Activated T-helper 1 cell treated with anti-CD3 and anti-CD28 coated beads, Interleukin-12 subunit alpha, Interleukin-12 subunit beta, Interleukin-2, Interleukin-4 antibody, amounts not matched to agents 30 ng/mL and 10 ng/mL and 1 ng/mL, durations not matched to agents 14 hours and 24 hours and 36 hours (primary cell): ENCODE measurements at places on chromosomes 4 and X. TPM values are rescaled to one million over a fixed set of nuclear protein-coding genes. Genes with fewer than 3 reads are reported as not detected.

PPID gene
- total RNA-seq = 52.8 and 55.4 TPM in 2 replicates

NHS gene
- 8.1 and 11.1 TPM in 2 replicates for total RNA-seq

NPY2R gene
- total RNA-seq = not detected in 2 replicates

INTU gene
- 0.02 TPM in 1 of 2 replicates, not detected in the other for total RNA-seq

PCDH18 gene
- total RNA-seq = not detected in 2 replicates

DUSP21 gene
- total RNA-seq = not detected in 2 replicates

USP17L28 gene
- total RNA-seq = not detected in 2 replicates

ZNF732 gene
- not detected in 2 replicates for total RNA-seq

EMCN gene
- not detected in 2 replicates for total RNA-seq

RAB40AL gene
- total RNA-seq = 0.41 and 0.44 TPM in 2 replicates

TMEM175 gene
- 15.4 and 16.2 TPM in 2 replicates for total RNA-seq

TEC gene
- total RNA-seq = 1.1 and 1.3 TPM in 2 replicates

ARFIP1 gene
- 18.6 and 23.2 TPM in 2 replicates for total RNA-seq

CCNB3 gene
- 0.64 and 0.80 TPM in 2 replicates for total RNA-seq

NKX3-2 gene
- not detected in 2 replicates for total RNA-seq

VCX gene
- total RNA-seq = not detected in 2 replicates

COL25A1 gene
- not detected in 2 replicates for total RNA-seq

SCML1 gene
- 1.1 and 1.4 TPM in 2 replicates for total RNA-seq
